ENCODE measurements at places on chromosomes 7 and 10.

DNA sequence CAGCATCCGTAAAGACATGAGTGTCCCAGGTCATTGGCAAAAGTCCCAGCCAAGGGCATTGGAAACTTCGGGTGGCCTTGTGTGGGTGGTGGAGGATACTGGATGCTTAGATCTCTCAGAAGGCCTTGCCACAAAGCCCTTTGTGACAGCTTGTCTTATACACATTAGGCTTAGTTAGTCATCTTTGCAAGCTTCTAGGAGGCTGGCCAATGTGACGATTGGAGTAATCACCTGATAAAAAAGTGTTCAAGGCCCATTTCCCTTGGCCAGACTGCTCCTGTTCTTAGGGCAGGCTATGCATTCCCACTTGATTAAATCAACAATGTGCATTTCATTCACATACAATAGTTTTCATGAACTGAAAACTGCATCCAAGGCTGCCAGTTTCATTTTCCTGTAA is 26.9 kb downstream of the NPS start:
- no peaks in the 10 kb centered on the region for H3K36me3 ChIP-seq
- no peak overlapping the region for H3K27ac ChIP-seq
- H3K4me3 ChIP-seq = no peak overlapping the region
- no peak for DNase-seq
- peaks cover 8% of the 10 kb centered on the region for H3K27me3 ChIP-seq

DNA sequence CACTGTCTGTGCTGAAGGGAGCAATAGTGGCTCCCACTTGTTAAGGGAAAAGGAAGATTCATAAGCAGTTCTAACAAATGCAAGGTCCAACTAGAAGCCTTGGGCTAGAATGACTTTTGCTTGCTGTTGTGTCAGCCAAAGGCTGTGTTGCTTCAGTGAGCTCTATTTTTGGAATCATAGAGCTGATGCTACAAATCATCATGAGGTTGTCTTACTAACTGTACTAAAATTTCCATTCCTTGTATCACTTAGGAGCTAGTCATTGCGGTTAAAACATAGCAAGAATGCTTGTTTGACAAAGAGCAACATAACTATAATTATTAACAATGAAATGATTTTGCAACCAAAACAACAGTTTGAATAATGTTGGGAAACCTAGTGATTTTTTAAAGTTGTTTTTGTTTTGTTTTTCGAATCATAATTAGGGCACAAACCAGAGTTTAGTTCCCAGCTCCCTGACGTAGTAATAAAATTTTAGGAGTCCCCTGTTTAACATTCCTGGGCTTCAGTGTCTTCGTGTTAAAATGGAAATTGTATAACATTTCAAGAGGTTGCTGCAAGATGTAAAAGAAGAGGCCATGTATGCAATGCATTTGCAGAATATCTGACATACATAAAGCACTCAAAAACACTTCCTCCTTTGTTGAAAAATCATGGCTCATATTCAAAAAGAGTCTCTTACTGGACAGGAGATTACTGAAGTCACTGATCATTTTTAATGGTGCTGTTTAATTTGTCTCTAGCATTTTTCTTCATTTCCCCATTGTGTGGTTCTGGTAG is 183.4 kb downstream of the MACC1 start:
- no peaks in the 10 kb centered on the region for H3K4me1 ChIP-seq
- H3K36me3 ChIP-seq = no peaks in the 10 kb centered on the region
- no peak overlapping the region for H3K27ac ChIP-seq
- H3K4me3 ChIP-seq = no peak overlapping the region
- no peak for DNase-seq

DNA sequence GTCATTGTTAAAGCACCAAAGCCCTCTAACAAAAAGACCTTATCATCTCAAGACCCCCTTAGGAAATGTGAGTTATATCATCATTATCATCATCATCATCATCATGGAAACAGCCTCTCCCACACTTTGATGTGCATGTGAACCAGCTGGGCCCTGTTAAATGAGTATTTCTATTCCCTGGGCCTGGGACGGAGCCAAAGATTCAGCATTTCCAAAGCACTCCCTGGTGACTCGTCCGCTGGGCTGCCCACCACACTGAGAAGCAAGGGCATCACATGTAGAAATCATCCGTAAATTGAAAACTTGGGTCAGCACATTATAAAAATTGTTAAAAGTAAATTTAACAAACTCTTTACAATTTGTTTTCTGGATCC is 88.6 kb downstream of the PTPRN2 start:
- peak overlapping the region; percentile 53 for H3K27ac ChIP-seq
- no peaks in the 10 kb centered on the region for H3K36me3 ChIP-seq
- H3K4me1 ChIP-seq = peaks cover 48% of the 10 kb centered on the region
- H3K4me3 ChIP-seq = no peak overlapping the region
- DNase-seq = no peak

- no peak for DNase-seq
- peaks cover 28% of the 10 kb centered on the region for H3K4me1 ChIP-seq
These were observed 47.2 kb downstream of the MYL10 start for GRCh38 chr7:101581891-101582290.

DNA sequence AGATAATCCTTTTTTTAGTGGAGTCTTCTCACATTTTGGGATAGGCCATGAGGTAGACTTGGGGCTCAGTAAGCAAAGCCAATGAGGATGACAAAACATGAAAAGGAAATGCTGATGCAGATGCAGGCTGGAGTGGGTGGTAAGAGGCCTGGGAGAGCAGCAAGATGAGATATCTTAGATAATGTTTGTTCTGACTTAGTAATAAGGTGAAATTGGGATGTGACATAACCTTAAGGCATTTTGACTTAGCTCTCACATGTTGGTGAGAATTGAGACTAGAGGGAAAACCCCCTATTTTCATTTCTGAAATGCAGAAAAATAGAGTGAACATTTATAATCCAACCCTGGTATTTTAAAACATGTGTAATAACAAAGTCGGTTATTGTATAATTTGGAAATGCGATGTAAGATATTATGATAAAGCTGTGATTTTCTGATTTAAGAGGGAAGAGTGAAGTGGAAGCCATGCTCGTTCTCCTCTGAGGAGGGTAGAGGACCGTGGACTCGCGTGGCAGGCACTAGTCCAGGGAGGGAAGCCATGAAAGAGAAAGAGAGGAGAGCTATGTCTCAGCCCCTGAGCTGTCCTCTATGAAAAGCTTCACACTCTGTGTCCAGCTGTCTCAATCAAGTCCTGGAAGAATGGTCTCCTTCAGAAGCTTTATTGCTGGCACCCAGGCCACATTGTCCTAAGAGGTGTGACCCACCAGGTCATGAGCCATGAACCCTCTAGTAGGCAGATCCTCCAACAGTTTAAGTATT is 57.3 kb downstream of the ST7 start:
- H3K36me3 ChIP-seq = no peaks in the 10 kb centered on the region
- no peak overlapping the region for H3K4me3 ChIP-seq
- no peak for DNase-seq
- no peak overlapping the region for H3K27ac ChIP-seq
- no peaks in the 10 kb centered on the region for H3K4me1 ChIP-seq
- no peaks in the 10 kb centered on the region for H3K27me3 ChIP-seq

DNA sequence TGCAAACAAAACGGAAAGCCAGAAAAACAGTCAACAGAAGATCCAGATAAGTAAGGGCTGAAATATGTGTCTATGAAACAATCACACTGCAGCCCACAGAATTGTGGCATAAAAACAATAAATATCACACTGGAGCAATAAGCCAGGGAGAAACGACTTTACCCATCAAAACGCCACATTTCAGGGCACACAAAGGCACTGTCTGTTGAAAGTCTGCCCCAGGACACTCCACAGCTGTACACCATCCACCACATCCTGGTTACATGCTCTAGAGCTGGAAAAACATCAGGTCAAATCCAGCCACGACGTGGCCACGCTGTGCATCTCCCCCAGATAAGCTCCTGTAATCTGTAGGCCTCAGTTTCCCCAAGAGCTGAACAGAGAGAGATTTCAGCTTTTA is 88.7 kb downstream of the COBL start:
- no peaks in the 10 kb centered on the region for H3K27me3 ChIP-seq
- H3K36me3 ChIP-seq = no peaks in the 10 kb centered on the region
- DNase-seq = no peak
- no peaks in the 10 kb centered on the region for H3K4me1 ChIP-seq
- H3K4me3 ChIP-seq = no peak overlapping the region
- no peak overlapping the region for H3K27ac ChIP-seq

- no peaks in the 10 kb centered on the region for H3K4me1 ChIP-seq
- no peak overlapping the region for H3K4me3 ChIP-seq
- no peak for DNase-seq
These were observed 449.0 kb upstream of the IGFBP3 start for GRCh38 chr7:46369933-46370654.

DNA sequence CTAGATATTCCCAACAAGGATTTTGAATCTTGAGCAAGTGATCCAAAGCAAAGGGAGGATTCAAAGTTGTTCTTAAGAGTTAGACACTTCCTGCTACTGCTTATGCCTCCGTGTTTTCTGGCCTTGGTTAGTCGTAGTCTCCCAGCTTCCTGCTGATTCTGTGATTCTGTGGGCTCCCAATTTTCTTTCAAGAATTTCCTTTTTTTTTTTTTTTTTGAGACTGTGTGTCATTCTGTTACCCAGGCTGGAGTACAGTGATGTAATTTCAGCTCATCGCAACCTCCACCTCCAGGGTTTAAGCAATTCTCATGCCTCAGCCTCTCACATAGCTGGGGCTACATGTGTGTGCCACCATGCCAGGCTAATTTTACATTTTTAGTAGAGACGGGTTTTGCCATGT is 4.4 kb upstream of the ITGB8 start:
- peaks cover 23% of the 10 kb centered on the region for H3K4me1 ChIP-seq
- H3K36me3 ChIP-seq = no peaks in the 10 kb centered on the region
- peaks cover 2% of the 10 kb centered on the region for H3K27me3 ChIP-seq
- H3K27ac ChIP-seq = no peak overlapping the region

DNA sequence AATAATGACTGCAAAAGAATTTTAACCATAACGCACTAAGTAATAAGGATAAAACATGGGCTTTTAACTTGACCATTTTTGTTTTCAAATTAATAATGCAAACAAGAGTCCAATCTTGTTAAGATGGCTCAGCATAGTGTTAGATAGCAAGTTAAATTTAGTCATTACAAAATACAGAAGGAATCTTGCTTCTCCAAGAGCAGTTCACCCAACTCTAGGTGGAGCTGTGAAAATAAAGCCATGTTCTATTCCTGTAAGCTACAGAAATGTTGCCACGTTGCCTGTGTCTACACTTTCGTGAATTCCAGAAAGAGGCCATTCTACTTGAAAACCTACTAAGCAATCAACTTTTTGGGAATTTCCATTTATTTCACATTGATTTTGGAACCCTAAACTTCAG is 191.9 kb downstream of the SFMBT2 start:
- H3K4me3 ChIP-seq = no peak overlapping the region
- no peak overlapping the region for H3K27ac ChIP-seq
- H3K4me1 ChIP-seq = no peaks in the 10 kb centered on the region
- no peaks in the 10 kb centered on the region for H3K27me3 ChIP-seq

DNA sequence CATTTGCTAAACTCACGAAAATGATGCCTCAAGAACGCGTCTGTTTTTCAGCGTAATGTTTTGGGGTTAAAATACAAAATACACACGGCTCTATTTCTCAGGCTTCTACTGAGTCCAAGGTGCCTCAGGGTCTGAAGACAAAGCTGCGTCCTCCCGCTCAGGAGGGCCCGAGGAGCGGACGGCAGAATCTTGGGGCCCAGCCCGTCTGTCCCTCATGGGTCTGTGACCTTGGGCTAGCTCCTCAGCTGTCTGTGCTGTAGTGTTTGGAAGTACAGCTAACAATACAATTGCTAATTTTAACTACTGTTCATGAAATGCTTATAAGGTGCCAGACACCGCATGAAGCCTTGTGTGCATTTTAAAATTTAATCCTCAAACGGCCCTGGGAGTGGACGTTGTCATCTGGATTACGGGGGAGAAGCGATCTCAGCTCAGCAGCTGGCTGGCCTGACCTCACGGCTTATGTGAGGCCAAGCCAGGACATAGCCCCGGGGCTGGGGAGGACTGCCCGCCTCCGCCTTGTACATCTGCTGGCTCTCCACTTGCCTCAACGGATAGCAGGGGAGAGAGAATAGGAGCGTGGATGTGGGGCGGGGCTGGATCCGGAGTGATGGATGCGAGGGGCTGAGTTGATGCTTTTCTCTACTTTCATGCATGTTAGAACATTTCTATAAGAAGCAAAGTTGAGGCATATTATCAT is 357.4 kb downstream of the GLRX3 start:
- no peak for DNase-seq
- no peak overlapping the region for H3K4me3 ChIP-seq
- H3K27ac ChIP-seq = no peak overlapping the region
- peaks cover 5% of the 10 kb centered on the region for H3K27me3 ChIP-seq

DNA sequence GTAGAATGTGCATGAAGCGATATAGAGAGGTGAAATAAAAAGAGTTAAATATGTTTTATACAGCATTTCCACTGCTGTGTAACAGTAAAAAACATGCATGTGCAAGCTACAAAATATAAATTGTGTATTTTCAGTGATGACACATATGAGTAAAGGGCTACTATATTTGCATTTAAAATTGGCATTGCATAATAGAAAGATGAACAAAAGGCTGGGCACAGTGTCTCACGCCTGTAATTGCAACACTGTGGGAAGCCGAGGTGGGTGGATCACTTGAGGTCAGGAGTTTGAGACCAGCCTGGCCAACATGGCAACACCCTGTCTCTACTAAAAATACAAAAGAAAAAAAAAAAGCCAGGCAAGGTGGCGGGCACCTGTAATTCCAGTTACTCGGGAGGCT is 79.8 kb upstream of the CCDC71L start:
- H3K36me3 ChIP-seq = no peaks in the 10 kb centered on the region
- DNase-seq = no peak
- no peaks in the 10 kb centered on the region for H3K27me3 ChIP-seq
- H3K4me3 ChIP-seq = no peak overlapping the region
- H3K4me1 ChIP-seq = no peaks in the 10 kb centered on the region

GRCh38 chr7:107944411-107945169 is 53.6 kb downstream of the DLD start:
- peaks cover 60% of the 10 kb centered on the region for H3K36me3 ChIP-seq
- H3K27ac ChIP-seq = no peak overlapping the region
- no peak for DNase-seq
- no peaks in the 10 kb centered on the region for H3K27me3 ChIP-seq
- H3K4me3 ChIP-seq = no peak overlapping the region

DNA sequence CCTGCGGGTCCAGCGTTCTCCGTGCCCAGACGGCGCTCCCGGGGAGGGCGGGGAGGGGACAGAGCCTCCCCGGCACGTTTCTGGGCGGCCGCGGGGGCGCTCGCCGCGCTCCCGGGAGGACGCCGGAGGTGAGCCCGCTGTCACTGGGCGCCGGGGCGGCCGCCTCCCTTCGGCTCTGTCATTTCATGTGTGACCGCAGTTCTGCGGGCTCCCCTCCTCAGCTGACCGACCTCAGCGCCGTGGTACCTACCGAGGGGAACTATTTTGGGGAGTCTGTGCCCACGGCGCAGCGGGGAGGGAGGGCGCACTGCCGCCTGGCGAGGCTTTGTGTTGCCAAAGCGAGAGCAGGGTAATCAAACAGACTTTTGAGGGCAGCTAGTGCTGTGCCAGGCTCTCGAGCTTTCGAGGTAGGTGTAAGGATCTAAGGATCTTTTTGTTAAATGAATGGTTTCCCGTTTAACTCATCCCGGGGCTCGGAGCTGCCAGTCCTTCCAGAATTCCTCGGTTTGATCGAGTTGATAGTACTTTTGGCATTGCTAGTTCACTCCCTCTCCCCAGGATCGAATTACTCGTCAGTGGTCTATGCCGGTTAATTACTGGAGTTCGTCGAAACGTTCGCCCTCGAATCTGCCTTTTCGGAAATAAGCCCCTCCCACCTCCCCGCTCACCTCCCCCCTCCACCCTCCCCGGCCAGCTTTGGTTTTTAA is 1.9 kb downstream of the ARID5B start:
- peak overlapping the region; percentile 94 for H3K27ac ChIP-seq
- H3K27me3 ChIP-seq = no peaks in the 10 kb centered on the region
- no peaks in the 10 kb centered on the region for H3K36me3 ChIP-seq
- peak; percentile 38 for DNase-seq

- H3K27ac ChIP-seq = no peak overlapping the region
- no peaks in the 10 kb centered on the region for H3K4me1 ChIP-seq
- H3K36me3 ChIP-seq = no peaks in the 10 kb centered on the region
These were observed 13.5 kb downstream of the AQP1 start for GRCh38 chr7:30925117-30925516.
